ENCODE measurements at places on chromosomes 1 and 21.

GRCh38 chr1:113223546-113223945 lies 150.5 kb downstream of the LRIG2 start:
- no peak for DNase-seq

- no peak for DNase-seq
Observed at GRCh38 chr1:13604721-13605120, 21.1 kb downstream of the PDPN start.

DNA sequence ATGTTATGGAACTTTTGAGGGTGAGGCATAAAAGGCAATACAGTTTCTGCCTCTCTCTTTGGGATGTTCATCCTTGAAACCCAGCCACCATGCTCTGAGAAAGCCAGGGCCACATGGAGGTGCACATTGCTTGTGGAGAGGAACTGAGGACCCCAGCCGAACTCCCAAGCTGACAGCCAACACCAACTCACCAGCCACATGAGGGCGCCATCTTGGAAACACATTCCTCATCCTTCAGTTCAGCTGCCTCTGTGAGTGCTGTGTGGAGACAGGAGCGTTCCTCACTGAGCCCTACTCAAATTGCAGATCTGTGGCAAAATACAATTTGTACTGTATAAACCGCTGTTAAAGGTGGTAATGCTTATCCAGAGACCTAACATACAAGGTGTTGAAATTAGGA lies 137.5 kb downstream of the GABPA start:
- DNase-seq: no peak

- no peak for DNase-seq
Observed at GRCh38 chr1:6239213-6239752, 3.5 kb upstream of the ICMT start.

GRCh38 chr1:179547021-179547535 lies 28.7 kb downstream of the NPHS2 start:
- DNase-seq: no peak

DNA sequence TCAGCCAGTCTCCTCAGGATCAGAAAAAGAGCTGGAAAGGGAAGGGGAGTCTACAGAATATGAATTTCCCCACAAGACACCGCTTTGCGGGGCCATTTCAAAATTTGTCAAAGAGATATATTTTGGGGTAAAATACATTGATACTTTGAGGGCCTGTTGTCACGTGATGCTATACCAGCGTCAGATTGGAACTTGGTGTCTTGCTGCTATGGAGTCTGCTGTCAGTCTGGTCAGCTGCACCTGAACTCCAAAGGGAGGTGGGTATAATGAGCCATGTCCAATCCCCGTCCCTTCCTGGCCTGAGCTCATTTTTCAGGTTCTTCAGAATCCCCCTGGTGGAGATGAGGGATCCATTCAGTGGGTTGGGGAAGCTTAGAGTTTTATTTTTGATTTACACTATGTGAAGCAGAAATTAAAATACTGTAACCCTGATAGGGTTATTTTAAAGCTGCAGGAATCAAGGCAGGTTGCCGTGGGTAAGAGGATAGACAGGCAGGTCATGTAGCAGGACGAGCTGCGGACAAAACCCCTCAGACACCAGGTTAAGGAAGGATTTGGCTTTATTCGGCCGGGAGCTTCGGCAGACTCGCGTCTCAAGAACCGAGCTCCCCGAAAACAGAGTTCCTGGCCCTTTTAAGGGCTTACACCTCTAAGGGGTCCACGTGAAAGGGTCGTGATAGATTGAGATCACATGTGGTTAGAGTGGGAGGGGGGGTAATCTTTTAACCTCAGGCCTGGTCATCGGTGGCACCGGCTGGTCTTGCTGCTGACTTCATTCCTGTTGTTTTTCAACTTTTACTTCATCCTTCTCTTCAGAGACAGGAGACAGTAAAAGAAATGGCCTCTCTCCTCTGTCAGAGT lies 2.2 kb upstream of the POFUT2 start:
- no peak for DNase-seq

DNA sequence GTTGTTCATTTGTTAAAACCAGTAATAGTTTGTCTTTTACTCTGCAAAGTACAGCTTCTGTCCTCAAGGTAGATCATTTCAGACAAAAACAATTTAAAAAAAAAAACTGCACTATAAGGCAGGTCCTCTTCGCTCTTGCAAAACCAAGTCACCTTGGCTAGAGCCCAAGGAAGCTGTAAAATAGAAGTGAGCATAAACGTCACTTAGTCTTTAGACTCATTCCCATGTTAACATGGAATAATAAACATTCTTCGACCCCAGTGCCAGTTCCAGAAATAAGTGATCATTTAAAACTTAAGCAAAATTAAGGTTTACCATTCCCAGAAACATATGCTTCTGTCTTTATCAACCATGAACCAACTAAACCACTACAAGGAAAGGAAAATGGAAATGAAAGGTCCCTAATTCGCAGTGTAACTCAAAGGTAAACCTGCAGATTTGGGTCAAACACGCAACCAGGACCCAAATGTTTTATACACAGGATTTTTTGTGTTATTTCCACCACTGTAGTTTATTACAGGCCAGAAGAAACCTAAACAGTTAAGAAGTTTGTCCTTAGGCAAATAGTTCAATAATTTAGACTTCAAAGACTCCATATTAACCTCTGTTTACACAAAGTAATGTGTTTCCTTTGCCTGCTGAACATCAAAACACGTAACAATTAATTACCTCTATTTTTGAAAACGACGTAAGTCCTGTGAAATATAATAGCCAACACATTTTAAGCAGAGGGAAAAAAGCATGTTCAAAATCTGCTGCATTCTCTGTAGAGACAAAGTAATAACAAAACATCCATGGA lies 54.6 kb downstream of the TGFBR3 start:
- DNase-seq: no peak

All from HS-27A (cell line).